ENCODE measurements at places on chromosomes 5 and 9.
A peak's percentile ranks its signal among the peaks of the same experiment; 100 is the strongest.

DNA sequence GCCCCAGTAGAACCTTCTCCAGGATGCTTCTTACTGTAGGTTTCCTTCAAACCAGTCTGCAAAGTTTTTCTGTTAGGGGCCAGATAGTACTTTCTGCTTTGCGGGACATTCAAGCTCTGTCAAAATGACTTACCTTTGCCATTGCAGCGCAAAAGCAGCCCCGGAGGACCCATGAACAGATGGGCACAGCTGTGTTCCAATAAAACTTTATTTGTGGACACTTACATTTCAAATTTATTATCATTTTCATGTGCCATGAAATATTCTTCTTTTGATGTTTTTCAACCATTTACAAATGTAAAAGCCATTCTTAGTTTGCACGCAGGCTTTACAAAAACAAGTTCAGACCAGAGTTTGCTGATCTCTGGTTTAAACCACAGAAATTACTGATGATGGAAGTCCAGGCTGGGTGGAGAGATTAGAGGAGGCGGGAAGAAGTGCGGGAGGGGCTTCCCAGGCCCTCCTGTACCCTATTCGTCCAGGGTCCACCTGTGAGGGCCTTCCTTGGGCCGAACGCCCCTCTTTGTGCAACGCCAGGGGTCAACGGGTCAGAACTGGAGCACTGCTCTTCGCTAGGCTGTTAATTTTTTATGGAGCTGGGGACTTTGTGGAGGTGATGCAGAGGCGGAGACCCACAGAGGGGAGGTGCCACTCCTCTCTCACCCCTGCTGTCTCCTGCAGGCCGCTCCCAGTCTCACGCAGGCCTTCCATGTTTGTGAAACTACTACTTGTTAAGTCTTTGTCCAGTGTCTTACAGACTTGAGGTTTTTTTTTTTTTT is 7.6 kb upstream of the ASS1 start:
- DNase-seq, result no peak

- DNase-seq, result no peak
Measured at GRCh38 chr5:79200573-79201183, 35.3 kb upstream of the JMY start.

- DNase-seq, result peak; percentile 48
Measured at GRCh38 chr5:122493091-122494021, 181.3 kb downstream of the SNCAIP start.

DNA sequence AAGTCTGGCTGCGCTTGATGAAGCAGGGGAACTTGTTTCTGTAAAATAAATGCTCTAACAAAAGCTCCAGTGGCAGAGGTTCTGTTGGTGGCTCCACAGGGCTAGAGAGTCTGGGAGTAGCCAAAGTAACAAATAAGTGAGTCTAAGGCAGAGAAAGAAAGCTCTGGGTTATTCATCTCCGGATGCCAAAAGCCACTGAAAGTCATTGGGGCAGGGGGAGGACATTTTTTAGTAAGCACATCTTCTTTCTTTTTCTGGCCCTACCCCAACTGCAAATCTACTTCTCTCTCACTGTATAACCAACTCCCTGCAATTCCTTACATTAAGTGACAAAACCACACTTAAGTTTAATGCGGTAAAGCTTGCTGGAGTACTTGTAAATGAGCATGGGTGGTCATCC is 141.6 kb downstream of the INSYN2B start:
- DNase-seq, result no peak

DNA sequence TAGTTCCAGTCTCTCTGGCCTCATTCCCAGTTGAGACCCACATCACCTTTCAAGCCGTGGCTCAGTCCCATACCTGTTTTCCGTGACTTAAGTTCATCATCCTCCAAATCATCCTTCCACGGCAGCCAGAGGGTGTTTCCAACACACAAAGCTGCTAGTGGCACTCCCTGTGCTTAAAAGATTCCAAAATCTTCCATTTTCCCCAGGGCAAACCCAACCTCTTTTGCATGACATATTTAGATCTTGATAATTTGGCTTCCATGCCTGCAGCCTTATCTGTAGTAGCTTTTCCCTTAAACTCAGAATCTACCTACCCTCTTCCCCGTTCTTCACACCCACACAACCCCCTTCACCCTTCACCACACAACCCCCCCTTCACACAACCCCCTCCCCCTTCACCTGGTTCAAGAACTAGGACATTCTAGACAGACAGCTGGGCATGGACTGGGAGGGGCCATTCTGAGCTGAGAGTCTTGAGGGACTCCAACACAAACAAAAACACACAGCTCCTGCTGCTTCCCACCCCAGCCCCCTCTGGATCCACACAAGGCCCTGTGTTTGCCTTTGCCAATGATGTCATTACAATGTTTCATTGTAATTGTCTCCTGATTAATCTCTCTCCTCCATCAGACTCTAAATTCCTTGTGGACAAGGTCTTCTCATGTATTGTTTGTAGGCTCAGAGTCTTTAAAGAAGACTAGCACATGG is 268.2 kb downstream of the SH3GL2 start:
- DNase-seq, result no peak

- DNase-seq, result no peak
Measured at GRCh38 chr5:78649861-78650496, 1.4 kb upstream of the LHFPL2 start.

DNA sequence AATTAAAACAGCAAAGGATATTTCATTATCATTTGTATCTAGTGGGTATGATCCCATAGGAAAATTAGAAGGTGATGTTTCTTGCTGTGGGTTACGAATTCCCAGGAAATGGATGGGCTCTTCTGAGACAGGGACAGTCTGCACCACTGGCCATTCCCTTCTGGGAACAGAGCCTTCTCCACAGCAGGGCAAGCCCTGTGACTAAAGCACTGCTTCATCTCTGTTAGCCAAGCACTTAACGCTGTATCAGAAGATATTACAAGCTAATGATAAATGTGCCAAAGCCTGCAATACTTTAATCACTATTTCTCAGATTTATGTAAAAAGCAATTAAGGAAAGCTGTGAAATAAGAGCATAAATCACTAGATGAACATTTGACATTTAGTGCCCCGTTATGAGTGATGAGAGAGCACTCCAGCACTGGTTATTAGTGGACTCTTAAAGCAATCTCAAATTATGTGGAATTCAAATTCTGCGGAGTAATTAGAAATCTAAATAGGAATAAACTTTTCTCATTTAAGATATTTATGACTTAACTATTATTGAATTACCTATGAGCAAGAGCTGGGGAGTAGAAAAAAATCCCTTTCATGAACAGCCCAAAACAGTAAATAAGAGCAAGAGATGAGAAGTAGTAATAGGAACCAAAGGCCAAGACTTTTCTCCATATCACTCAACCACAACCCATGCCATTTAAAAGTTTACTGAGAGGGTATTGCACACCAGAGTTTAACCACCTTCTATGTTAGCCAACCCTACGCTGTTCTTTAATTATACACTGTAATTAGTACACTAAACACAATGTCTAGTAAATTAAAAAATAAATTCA is 49.2 kb downstream of the FAM240B start:
- DNase-seq, result no peak

DNA sequence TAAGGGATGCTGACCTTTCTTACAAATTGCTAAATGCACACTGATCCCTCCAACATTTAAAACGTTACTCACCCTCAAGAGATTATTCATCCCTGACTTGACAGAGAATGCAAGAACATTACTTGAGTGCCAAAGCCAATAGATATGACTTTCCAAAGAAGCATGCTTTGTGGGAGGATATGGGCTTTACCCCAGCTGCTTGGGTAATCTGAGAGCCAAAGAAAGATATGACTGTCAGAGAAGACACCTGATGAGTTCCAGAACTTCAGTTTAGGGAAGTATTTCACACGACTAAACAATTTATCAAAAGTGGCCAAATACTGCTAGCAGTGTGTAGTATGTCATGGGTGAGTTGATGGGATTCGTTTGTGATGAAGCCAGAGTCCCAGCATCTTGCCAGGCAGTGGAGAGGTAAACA is 7.4 kb upstream of the SPDL1 start:
- no peak for DNase-seq

GRCh38 chr5:72507231-72507906 is at the start of gene ZNF366:
Gene ZNF366 (minus strand): TSS chr5:72507410. CDS start chr5:72461496, 45,914 bp downstream.
- DNase-seq, result no peak

DNA sequence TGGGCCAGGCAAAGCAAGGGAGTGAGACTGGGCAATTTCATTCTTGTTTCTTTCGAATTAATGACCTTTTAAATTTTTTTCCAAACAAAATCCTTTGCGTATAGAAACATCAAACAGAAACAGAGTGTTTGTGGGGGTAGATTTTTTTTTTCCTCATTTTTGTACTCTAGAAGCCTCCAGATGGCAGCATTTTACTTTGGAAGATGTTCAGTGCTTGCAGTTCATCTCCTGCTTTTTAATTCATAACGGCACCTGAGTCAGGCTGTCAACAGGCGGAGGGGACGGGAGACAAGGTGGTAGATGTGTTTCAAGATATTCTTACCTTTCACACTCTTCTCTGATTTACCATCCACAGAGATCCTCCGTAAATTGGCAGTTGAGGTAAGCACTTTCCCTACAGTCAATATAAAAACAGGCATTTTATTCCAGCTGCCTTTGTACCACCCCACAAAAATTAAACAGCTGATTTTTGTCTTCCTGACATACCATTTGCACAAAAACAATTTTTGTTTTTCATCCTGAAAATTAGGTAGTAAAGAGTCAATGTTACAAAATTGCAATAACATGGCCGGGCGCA is 99.5 kb upstream of the FBXL17 start:
- DNase-seq, result no peak

GRCh38 chr5:175862131-175863012 is 9.0 kb upstream of the CPLX2 start:
- DNase-seq, result no peak

- DNase-seq, result no peak
Measured at GRCh38 chr5:128062172-128062746, 21.3 kb upstream of the SLC12A2 start.

GRCh38 chr5:163506726-163507125 is 1.3 kb downstream of the MAT2B start:
- DNase-seq, result no peak

DNA sequence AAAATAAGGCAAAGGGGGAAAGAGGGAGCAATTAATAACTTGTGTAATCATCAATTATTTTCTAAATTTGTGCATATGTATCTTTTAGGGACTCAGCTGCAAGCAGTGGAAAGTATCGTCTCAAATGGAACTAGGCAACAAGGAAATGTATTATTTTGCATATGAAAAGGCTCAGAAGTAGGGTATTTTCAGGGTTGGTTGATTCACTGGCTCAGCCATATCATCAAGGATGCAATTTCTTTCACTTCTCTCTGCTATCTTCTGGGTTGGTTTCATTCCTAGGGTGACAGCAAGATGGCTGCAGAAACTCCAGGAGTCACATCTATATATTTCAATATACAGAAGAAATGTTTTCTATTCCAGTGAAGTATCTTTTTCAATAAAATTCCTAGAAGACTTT is 509.8 kb downstream of the DMAC1 start:
- no peak for DNase-seq

- no peak for DNase-seq
Measured at GRCh38 chr5:140408750-140409241, 7.2 kb downstream of the ANKHD1 start.

GRCh38 chr5:178424810-178425177 is 165.4 kb downstream of the COL23A1 start:
- DNase-seq, result no peak

DNA sequence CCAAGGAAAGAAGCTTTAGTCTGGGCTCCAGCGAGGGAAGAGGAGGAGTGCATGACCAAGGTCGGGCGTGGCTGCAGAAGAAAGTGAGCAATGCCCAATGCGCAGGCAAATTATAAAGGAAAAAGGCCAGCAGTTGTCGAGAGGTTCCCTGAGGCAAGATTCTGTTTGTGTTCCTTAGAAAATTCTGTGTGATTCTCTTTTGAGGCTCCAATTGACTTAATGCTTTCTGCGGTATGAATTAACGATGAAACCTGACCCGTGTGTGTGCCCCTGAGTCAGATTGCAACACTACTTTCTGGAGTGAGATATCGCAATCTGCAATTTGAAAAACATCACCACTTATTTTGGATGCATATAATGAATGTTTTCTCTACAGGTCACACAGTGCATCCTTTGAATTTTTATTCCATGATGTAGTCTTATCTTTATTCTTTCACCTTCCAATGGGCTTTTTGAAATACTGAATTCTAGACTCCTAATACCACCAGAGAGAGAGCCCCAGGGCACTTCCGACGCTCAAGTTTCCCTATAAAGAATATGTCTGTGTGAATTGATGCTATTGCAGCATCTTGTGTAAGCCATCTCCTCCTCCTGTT is 117.9 kb upstream of the IL6ST start:
- no peak for DNase-seq

DNA sequence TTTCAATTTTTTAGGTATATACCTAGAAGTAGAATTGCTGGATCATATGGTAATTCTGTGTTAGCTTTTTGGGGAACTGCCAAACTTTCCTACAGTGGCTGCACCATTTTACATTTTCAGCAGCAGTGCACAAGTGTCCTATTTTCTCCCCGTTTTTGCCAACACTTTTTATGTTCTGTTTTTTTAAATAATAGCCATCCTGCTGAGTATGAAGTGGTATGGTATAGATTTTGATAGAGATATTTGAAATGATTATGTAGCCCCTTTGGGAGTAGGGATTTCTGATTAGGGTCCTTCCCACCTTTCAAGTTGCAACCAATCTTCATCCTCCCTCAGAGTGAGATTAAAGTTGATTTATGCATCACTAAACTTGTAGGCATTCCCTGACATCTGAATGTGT is 76.5 kb downstream of the ARHGEF28 start:
- no peak for DNase-seq

- no peak for DNase-seq
Measured at GRCh38 chr5:135317286-135317685, 81.7 kb downstream of the MACROH2A1 start.

- DNase-seq, result no peak
Measured at GRCh38 chr5:176847148-176847547, 36.8 kb downstream of the UNC5A start.
